ENCODE measurements at places on chromosomes 1 and 21.

DNA sequence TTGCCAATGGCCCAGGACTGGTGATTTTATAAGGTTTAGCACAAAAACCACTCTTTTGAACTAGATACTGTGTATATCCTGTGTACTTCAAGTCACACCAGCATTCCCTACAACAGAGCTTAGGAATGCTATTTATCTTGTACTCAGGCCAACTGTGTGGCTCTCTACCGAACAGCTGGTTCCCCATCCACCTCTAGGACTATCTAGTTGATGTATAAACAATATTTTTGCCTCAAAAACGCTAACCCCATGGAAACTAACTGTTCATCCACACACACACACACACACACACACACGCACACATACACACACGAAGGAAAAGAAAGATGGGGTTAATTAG lies 28.7 kb upstream of the SLC45A3 start:
- no peak for DNase-seq

GRCh38 chr1:156726549-156727226 lies 1.6 kb upstream of the METTL25B start:
- no peak for DNase-seq

- DNase-seq = peak; percentile 28
Observed at GRCh38 chr1:27306892-27307761, 14.8 kb upstream of the TMEM222 start.

DNA sequence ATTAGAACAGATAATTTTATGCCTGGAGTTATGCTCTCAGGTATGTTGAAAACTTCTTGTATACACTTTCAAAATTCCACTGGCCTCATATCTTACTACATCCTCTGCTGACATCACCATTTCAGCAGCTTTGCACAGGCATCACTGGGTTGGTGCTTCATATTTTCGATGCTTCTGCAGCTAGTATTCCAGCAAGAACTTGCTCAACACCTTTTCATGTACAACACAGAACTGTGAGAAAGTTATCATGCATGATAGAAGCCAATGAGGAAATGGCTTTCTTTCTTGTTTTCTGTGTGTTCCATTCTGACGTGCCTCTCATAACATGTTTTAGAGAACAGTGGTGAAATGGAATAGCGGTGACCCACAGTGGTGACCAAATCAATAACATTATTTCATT lies 5.1 kb upstream of the GBP5 start:
- no peak for DNase-seq
